Endothelial cell of umbilical vein (primary cell): ENCODE measurements at places on chromosomes 12 and 14.

- DNase-seq = no peak
Measured at GRCh38 chr12:42886160-42886559, 296.6 kb upstream of the PRICKLE1 start.

- peak; percentile 59 for DNase-seq
Measured at GRCh38 chr12:89863968-89864367, 155.3 kb upstream of the ATP2B1 start.

GRCh38 chr12:121812320-121812871 is 8.6 kb downstream of the SETD1B start:
- DNase-seq = peak; percentile 53

DNA sequence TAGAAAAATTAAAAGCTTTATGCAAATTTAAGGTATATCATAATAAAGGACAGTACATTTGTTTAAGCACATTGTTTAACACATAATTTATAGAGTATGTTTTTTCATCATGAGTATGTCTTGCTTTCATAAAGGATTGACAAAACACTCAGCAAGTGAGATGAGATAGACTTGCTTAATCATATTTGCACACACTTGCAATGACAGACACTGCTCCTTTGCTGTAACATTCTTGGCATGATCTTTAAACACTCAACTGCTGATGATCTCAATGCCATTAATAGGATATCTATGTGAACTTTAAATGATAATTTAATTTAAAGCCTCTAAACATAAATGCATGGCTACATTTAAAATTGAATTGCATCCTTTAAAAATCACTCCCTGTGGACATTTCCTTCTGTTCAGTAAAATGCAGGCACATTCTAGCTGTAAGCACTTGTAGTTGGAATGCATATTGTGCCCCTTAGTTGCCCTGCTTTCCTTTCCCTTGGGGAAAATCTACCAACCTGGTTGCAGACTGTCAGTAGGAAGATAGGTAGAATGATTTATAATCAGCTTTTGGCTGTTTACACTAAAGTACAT is 979.0 kb downstream of the TMTC2 start:
- DNase-seq = no peak

GRCh38 chr12:63918800-63919300 is 74.3 kb downstream of the SRGAP1 start:
- peak; percentile 81 for DNase-seq

DNA sequence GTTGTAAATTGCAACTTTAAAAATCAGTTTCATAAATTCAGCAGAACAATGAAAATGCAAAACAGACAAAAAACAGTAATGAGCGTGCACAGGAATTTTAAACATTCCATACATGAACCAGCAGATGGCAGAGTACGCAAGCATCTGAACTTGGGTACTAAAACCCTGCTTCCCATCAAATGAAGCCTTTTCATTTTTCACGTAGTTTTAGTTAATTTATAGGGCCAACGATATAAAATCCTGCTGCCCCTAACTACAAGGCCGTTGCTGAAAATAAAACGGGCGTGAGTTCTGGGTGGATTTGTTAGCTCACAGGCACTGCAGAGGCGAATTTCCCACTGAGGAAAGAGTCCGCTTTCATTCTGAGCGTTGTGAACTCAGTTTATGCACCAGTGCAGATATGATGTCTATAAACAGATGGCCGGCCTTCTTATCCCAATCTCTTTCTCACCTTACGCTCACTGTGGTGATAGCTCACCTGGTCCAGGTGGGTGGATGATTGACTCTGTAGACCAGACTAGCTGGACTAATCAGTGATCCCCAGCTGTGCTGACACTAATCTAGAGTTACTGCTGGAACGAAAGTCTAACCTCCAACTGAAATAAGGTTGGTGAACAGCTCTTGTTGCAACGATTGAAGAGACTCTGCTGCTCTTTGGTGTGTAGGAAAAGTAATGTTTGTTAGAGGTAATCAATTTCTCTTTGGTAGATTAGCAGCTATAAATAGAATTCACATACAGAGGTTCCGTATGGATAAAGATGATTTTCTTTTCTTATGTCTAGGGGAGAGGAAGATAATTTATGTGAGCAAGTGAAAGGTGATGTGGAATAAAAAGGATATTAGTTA is 89.2 kb downstream of the PDZRN4 start:
- DNase-seq = peak; percentile 41

- DNase-seq = no peak
Measured at GRCh38 chr14:76774821-76775694, 13.8 kb downstream of the VASH1 start.
